ENCODE measurements at places on chromosomes 5 and 9.

GRCh38 chr5:80810425-80810824 is 149.7 kb upstream of the RASGRF2 start:
- ATAC-seq: no peak

DNA sequence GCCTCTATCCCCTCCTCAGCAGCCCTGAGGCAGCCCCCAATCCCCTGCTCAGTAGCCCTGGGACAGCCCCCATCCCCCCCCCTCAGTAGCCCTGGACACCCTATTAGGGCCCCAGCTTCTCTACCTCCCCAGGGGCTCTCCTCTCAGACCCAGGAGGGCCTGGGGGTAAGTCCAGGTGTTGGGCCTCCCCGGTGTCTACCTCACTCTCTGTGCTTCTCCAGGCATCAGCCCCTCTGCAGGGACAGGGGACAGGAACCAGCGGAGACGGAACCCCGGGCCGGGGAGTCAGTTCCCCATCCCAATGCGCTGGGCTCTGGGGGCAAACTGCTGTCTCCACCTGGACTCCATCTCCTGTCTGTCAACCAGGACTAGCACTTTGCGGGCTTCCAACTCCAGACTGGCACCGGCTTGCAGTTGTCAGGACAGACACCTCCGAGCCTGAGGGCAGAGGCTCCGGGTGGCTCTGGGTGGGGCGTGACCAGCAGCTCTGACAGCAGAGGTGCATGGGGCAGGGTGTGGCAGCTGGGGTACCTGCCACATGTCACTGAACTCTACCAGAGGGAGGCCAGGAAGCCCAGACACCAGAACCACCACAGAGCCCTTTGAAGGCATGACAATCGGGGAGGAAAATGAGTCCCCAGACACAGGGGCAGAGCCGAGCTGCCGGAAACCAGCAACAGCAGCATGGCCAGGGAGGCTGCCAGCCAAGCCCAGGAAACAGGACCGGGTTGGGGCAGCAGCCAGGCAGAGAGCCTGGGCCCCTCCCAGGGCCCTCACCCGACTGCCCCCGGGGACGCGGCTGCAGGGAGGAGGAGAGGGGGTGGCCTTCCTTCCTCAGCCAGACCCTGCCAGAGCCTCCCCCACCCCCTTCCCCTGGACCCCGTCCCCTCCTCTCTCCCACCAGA is 17.7 kb upstream of the UBAC1 start:
- peak; percentile 31 for ATAC-seq

DNA sequence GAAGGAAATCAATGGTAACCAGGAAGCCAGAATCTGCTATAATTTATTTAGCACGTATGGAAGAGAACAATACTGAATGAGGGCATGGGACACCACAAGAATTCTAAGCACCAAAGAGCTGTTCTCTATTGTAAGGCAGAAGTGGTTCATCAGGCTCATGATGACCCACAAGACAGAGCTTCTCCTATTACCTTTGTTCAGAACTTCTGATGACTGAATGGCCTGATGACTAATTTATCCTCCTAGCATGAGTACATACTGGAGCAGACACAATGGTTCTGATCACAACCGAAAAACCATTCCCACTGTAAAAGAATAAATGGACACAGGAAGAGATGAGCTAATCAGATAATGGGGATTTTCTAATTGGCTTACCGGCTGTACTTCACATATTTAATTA is 329.8 kb upstream of the PDE4D start:
- ATAC-seq: no peak

- ATAC-seq: peak; percentile 55
These were observed 9.3 kb upstream of the ZCCHC9 start for GRCh38 chr5:81292130-81292529.

DNA sequence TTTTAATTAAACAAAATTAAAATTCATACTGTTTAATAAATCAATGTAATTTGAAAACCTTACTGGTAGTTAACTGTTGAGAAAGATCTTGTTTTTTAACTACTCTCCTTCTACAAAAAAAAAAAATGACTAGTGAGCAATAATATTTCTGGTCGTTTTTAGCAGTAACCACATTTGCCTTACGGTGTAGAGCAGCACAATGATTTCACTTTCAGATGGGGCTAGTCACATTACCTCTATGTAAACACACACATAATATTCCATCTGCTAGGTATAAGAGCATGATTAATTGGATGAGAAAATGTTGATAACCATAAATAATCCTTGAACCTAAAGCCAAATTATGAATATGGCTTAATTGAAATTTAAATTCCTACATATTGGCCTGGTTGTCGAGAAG is 198.1 kb downstream of the CHSY3 start:
- no peak for ATAC-seq
